ENCODE measurements at places on chromosomes 1 and 21. TPM values are rescaled to one million over a fixed set of nuclear protein-coding genes. Genes with fewer than 3 reads are reported as not detected.

- no peak for DNase-seq
Measured at GRCh38 chr1:194931166-194931565, 1677.1 kb downstream of the KCNT2 start.

- DNase-seq, result no peak
Measured at GRCh38 chr1:10694274-10694632, 102.2 kb downstream of the CASZ1 start.

Gene HP1BP3
- 182 TPM for total RNA-seq

Gene CCDC17
- 6.9 TPM for total RNA-seq

- DNase-seq, result no peak
Measured at GRCh38 chr1:118202076-118202608, 17.1 kb upstream of the SPAG17 start.

- no peak for DNase-seq
Measured at GRCh38 chr1:29398431-29398830, 162.1 kb downstream of the PTPRU start.

DNA sequence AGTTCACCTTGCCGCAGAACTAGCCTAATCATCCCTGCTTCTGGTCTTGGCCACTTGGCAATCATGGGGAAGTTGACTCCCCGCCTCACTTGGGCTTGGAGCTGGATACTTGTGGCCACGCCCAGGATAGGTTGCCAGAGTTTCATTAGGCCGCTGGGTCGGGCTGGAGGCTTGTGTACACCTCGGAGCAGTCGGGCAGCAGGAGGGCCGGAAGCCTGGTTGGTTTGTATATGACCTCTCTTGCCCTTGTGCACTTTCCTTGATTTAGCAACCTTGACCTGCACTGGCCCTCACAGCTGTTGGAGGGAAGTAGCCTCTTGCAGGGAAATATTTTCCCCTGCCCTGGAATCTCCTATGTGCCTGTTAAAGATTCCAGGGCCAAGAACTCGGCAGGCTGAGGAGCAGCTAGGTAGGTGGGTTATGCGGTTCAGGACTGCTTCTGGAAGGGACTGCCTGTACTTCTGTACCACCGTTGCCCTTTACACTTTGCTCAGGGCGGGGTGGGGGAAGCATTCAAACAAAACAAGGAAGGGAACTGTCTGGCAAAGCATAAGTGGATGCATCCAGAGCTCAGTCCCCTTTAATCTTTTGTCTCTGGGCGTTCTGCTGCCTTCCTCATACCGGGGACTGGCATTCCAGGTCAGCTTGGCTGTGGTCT is 83.5 kb downstream of the UCK2 start:
- no peak for DNase-seq

DNA sequence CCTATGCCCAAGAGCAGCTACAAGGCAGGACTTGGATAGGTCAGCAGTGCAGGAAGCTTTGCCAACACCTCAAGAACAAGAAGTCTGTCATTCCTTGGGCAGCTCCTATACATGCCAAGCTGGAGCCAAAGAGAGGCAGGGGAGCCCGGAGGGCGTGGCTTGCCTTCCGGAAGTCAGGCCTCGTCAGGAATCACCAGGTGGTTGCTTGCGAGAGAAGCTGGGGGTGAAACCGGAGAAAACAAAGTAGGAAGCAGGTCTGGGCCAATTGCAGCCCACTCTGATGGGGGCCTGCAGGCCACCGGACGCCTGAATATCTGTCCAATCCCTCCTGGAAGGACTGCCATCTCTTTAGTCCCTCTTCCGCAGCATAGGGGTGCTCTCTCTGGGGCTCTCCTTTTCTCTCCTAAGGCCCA is 794 bp upstream of the FAM76A start:
- no peak for DNase-seq

Gene WNT3A
- total RNA-seq, result not detected

DNA sequence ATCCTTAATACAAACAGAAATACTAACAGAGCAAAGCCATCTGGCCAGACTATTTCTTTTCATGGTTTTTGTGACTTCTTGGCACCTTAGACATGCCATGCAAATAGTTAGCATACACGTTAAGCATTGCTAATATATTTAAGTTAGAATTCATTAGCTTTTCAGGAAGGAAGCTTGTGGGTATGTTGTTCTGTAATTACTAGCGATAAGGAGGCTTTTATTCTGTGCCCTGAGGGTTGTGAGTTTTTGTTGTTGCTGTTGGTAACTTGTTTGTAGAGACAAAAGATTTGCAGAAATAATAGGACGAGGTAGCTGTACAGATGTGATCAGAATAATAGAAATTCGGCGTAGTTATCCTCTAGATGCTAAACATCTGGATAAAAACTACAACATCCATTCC is 305.3 kb downstream of the TM2D1 start:
- no peak for DNase-seq

- no peak for DNase-seq
Measured at GRCh38 chr1:239707615-239708014, 321.2 kb downstream of the CHRM3 start.

- DNase-seq, result no peak
Measured at GRCh38 chr1:89908672-89909436, 86.1 kb upstream of the ZNF326 start.

- no peak for DNase-seq
Measured at GRCh38 chr1:101107496-101108110, 82.0 kb upstream of the DPH5 start.

GRCh38 chr21:33028773-33029384 is 3.1 kb downstream of the OLIG2 start:
- DNase-seq, result no peak

Gene ST6GALNAC3
- 0.28 TPM for total RNA-seq

DNA sequence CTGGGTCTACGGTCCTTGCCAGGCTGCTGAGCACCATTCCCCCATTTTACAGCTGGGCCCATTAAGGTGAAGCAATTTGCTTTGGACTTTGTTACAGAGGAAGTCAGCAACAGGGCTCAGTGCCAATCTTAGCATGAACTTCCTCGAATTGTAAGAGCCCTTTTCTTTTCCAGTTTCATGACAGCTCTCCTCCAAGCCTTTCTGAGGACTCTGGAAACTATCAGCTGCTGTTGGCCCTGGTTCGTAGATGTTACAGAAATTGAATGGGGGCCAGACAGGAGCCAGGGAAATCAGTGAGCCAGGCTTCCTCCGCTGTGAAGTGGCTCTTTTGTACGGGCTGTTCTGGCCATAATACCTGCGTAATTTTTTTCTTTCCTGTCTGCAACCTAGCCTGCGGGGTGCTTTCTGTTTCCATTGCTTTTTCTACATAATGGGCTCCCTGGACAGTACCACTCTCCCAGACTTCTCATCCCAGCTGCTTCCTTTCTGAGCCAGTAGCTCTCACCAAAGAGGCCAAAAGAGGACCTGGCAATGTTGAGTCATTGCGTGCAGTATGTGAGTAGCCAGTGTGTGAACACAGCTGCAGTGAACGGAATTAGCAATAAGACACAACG is 386.3 kb downstream of the DISC1 start:
- no peak for DNase-seq

Gene SH2D5
- 0.19 TPM for total RNA-seq

DNA sequence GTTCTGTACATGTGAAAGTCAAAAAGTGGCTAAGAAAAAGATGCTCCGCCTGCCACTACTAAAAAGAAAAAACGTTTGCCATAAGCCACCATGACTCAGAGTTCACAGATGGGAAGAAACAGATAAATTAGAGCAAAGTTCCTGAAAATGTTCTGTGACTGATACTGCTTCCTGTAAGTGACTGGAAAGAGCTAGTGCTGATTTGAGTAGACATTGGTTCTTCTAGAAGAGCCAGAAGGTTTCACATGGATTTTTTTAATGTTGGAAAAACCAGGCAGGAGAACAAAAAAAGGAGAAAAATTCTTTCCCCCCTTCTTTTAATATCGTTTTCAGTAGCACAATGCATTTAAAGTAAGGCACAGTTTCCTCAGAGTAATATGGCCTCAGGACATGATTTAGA is 221.4 kb downstream of the HLX start:
- DNase-seq, result no peak

- DNase-seq, result no peak
Measured at GRCh38 chr1:37315371-37315846, 159.0 kb upstream of the ZC3H12A start.

DNA sequence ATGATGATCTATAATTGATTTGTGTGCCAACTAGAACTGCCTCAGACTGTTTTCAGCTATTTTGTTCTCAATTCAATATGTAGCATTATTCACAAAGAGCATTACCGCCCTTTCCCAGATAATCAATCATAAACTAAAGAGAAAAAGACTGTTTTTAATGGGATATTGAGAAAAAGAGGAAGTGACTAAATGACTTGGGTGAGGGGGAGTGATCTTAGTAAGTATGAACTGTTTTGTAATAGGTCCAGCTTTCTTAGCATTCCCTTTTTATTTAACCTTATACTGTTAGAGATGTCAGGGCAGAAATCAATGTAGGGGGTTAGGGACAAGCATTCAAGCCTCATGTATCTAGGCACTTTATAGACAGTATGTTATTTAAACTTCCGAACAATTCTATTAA is 157.8 kb upstream of the DPYD start:
- DNase-seq, result no peak

Gene TBX15
- not detected for total RNA-seq

- DNase-seq, result no peak
Measured at GRCh38 chr1:35047188-35047858, 15.6 kb upstream of the ZMYM6 start.

- no peak for DNase-seq
Measured at GRCh38 chr1:231594123-231594522, 32.5 kb upstream of the DISC1 start.

Gene LORICRIN
- not detected for total RNA-seq

DNA sequence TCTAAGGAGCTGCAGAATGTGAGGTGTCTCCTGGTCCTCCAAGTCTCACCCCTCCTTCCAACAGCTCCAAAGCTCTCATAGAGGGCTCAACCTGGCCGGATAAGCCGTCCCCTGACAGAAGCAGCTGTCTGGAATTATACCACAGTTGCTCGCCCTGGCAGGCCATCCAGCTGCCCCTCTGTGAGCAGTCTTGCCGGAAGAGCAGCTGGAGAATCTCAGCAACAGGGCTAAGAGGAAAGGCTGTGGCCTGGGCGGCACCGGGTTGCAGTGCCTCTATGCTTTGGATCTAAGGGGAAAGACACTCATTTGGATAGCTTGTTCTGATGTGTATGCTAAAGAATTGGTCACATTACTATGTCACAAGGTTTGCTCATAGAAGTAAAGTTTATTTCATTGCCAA is 12.4 kb downstream of the TMCC2 start:
- no peak for DNase-seq

DNA sequence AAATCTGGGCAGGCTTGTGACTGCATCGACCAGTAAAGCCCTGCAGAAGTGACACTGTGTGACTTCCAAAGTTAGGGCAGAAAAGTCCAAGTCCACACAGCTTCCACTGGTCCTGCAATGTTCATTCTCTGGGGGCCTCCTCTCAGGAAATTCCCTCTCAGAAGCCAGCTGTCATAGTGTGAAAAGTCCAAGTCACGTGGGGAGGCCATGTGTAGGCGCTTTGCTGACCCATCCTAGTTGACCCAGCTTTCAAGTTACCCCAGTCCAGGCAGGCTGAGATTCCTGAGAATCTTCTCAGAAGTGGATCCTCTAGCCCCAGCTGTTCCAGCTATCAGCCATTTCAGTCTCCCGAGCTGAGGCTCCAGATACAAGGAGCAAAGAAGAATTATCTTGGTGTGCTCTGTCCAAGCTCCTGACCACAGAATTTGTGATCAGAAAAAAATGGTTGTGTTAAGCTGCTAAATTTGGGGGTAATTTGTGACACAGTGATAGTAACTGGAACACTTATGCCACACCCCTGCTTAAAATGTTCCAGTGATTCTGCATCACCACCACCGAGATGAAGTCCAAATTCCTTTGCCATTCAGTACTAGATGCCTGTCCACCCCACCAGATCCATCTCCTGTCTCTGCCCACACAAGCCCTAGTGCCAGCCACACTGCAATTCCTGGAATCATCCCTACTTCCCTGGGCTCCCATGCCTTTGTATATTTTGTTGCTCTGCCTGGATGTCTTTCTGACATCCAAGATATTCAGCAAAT is 2.5 kb upstream of the STUM start:
- no peak for DNase-seq

DNA sequence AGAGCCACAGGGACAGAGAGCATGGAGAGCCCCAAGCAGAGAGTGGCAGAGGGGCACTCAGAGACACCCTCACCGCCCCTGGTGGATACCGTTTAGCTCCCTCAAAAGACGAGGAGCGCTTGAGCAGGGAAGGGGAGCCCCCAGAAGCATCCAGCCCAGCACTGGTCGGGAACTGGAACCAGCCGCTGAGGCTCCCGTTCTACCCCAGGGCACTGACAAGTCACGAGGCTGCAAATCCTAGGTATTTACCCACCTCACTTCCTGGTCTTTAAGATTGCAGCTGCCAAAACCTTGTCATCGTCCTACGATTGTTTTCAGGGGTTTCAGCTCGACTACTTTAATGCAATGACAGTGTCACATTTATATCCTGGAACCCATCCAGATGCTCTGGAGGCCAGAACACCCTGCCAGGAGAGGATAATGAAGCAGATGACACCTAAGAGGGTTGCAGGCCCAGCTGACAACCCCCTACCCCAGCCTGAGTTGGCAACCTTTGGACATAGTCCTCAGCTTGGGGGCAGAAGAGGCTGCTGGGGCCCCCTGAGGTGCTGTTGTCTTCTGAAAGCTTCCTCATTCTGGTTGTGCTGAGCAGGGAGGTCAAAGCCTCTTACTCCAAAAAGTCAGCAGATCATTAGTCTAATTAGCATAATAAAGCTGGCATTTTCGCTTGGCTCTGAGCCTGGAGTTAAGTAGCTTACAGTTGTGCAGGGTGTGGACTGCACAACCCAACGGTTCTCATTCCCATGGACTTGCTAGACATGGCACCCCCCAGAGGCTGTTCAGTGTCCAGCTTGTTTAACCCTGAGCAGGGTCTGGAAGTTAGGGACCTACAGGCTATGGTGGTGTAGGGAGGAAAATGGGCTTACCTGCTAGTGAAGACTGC is 20.6 kb upstream of the BACE2 start:
- no peak for DNase-seq

Gene TXNIP
- 87.8 TPM for total RNA-seq

Gene BMP8B
- 0.84 TPM for total RNA-seq

DNA sequence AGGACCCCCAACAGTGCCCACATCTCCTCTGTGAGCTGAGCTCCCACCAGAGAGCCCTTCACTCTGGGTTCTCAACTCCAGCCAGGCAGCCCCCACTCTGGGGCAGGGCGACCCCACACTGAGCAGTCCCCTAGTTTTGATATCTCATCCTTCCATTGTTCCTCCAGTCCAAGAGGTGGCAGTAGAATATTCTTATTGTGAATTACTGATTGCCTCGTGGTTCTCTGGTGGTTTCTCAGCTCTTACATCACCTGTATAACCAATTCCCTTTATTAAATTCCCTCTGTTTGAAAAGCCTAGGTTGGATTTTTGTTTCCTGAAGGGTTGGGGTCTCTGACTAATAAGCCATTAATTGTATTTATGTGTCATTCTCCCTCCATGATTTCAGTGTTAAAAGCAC is 407.5 kb downstream of the SETD4 start:
- no peak for DNase-seq

GRCh38 chr1:110880708-110881374 is 7.9 kb downstream of the CD53 start:
- no peak for DNase-seq

Data from natural killer cell treated with Interleukin-12 subunit alpha and Interleukin-12 subunit beta and Interleukin-15 and Interleukin-18, amount 100 ng/mL, for 72 hours (primary cell).